ENCODE measurements at places on chromosomes 5 and 9.

- DNase-seq = no peak
Measured at GRCh38 chr5:135592312-135593045, 13.7 kb upstream of the CXCL14 start.

GRCh38 chr9:89426384-89426961 is 71.4 kb downstream of the SEMA4D start:
- DNase-seq = no peak

- no peak for DNase-seq
Measured at GRCh38 chr9:2849941-2850340, 6.0 kb upstream of the PUM3 start.

DNA sequence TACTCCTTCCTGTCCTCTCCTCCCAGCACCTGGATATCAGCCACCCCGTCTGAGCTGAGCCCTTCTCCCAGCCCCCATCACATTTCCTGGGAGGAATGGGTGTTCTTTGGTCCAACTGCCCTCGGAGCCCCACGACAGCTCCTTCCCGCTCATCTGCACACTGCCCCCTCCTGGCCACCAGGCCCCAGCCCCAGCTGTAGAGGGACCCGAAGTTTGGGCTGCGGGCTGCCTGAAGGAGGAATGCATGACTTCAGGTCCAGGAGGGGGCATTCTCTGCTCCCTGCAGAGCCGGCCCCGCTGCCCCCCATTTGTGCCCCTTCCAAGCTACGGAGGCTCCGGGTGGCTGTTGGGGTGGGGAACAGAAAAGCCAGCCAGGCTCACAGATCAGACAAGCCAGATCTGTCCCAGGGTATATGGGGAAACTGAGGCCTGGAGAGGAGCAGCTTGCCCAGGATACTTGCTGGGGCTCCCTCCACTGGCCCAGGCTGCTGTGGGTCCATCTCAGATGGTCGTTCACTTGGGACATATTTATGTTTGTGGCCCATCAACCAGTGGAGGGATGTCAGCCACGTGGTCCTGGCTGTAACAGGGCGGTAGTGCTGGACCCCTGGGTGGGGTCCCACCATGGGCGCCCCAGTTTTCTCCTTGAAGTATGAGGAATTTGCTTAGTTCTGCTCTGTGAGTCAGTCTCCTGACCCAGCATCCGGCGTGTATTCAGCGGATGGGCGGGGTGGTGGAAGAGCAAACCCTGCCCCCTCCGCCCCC is 33.1 kb downstream of the DAB2IP start:
- no peak for DNase-seq

DNA sequence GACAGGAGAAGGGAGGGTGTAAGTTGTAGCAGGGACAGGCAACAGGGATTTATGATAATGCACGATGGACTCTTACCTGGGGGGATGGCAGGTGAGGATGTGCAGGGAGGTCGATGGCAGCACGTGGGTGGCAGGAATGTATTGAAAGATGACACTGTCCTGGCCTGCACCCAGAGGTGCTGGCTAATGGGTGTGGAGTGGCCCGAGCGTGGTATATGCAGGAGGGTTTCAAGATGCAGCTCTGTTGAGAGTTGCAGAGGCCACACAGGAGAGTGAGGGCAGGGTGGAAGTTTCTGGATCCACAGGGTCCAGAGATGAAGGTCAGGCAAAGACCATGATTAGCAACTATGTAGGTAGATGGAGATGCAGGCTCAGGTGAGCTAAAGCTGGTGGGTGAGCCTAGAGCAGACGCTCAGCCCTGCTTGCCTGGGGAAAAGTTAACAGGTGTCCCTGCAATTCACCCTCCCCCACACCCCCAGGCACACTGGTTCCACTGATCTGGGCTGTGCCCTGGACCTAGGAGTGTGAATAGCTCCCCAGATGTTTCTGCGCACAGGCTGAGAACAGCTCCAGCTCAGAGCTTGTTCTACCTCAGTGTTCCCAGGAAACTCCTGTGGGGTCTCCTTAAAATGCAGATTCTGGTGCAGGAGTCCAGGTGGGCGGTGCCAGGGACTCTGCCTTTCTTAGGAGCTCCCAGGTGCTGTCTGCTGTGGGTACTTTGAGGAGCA is 21.5 kb upstream of the S1PR3 start:
- DNase-seq = no peak

GRCh38 chr9:5428172-5428571 is 9.6 kb downstream of the PLGRKT start:
- DNase-seq = no peak

- no peak for DNase-seq
Measured at GRCh38 chr9:127027694-127028093, 94.7 kb downstream of the ANGPTL2 start.

GRCh38 chr9:86838519-86839497 is 108.5 kb downstream of the GAS1 start:
- no peak for DNase-seq

GRCh38 chr5:142079306-142079721 is 29.3 kb upstream of the NDFIP1 start:
- no peak for DNase-seq

DNA sequence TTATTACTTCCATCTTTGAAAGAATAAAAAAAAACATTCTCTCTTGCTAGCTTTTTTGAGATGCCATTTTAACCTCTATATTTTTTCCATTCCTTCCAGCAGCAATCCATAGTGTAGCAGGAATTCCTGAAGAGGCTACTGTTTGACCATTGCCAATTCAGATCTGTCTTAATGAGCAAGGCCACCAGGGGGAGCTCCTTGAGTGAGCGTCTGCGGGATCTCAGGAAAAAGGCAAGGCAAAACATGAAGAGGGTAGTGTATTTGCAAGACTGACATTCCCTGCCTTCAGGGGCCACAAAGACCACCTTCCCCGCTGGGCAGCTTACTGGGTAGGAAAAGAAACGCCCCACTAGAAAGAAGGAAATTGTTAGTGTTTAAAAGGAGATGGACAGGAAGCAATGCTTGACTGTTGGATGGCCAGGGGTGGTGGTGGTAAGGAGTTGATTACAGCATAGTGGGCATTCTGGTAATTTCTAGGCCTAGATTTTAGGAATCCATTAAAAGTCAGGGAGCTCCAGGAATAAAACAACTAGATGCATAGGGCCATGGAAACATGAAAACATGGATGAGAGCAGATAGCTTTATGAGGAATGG is 206.6 kb upstream of the HAPLN1 start:
- no peak for DNase-seq

DNA sequence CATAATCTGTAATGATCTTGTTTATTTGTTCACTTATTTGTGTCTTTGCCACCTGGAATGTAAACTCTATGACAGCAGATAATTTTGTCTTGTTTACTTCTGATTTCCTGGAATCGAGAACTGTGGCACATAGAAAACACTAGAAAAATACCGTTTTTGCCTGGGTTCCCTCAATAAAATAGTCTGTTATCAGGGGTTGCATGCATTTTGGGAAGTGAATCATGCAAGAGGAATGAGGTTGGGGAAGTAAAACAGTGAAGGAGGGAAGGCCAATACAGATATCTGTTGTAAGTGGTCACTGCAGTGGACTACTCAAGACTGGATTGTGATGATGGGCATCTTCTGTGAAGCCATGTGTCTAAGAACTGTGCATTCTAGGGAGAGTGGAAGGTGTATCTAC is 45.2 kb upstream of the IL6ST start:
- no peak for DNase-seq

GRCh38 chr5:4758550-4758949 is 381.6 kb upstream of the ADAMTS16 start:
- no peak for DNase-seq

DNA sequence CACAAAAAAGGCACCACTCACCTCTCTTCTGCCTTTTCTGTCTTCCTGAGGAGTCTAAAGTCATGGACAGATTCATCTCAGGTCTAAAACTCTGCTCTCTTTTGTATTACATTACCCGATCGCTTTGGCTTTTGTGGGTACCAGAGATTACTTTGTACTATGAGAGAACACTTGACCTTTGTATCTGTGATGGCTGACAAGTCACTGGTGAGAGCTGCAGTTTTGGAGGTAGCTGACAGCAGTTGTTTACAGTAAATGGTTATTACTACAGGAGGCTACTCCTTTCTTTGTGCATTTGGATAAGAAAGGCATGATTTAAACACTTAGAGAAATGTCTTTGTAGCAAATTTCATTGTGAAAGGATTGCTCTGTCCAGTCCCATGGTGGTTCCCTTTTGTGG is 307.3 kb downstream of the FBXL17 start:
- no peak for DNase-seq

GRCh38 chr9:133163504-133164172 is at the start of gene GBGT1:
GBGT1 (minus strand) TSS chr9:133163914; CDS start chr9:133162412, 1,502 bp downstream.
- DNase-seq = no peak

DNA sequence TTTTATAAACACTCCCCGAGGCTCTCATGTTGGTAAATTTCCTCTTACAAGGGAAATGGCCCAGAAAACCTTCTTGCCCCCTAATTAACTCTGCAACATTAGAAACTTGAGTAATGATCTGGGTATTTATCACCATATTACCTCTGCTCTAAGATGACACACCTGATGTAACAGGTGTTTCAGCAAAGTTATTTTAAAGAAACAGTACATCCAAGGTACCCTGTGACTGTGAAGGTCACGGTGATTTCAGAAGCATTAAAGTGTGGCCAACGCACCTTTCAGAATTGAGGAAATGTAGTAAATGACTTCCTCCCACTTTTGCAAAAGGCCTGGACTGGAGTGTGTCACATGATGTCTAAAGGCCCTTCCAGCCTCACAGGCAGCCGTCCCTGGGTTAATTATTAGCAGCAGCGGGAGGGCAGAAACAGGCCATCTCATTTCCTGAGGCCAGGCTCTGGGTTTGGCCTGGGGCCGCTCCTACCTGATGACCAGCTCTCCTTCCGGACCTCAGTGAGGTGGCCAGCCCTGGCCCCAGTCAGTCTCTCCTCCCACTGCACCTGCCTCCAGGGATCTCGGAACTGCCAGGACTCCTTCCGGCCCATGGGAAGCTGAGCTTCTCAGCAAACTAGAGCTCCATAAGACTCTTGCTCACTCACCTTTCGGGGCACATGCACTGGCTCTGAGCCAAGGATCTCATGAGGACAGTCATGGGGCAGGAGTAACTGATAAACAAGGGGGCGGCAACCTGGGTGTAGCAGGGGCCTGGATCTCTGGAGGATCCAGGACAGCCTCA is 20.7 kb downstream of the PTPN3 start:
- no peak for DNase-seq

DNA sequence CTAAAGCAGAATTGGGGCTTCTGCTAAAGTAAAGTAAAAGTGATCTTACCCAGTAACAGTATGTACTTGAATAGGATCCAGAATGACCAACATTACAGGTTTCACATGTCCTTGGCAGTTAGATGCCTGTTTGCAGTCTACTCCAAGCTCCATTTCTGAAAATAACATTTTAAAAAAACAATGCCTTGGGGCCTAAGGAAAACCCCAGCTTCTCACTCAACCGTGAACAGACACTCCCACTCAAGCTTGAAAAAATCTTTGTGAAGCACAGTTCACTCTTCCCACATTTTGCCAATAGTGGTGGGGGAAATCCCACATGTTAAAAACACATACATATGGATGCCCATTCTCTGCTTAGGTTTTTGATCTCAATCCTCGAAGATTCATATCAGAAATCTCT is 304.1 kb downstream of the ARRDC3 start:
- DNase-seq = no peak

- no peak for DNase-seq
Measured at GRCh38 chr5:53180991-53181390, 71.4 kb upstream of the MOCS2 start.

GRCh38 chr9:90825586-90825985 is 24.0 kb downstream of the SYK start:
- DNase-seq = no peak

DNA sequence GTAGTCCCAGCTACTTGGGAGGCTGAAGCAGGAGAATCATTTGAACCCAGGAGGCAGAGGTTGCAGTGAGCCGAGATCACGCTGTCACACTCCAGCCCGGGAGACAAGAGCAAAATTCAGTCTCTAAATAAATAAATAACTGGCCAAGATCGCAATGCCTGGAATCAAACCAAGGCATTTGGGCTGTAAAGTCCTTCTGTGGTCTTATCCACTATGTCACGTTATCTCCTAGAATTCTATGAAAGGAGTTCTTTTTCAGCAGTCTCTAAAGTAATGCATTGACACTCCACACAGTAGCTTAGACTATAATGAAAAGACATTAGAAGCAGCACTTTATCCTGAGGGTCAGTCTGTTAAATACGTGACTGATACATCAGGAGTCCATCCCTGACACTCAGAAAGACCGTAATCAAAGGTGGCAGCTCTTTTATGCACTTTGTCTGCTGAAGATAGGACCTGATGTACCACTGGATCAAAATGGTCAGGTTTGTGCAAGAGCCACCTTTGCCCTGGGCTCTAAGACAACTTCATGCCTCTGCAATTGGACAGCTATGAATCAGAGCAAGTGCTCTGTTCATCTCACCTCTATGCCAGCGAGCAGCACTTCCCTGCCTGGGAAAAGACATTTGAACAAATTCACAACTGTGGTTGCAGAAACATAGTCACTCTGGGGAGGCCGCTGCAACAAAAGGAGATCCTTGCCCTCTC is 31.7 kb upstream of the GNA14 start:
- no peak for DNase-seq

DNA sequence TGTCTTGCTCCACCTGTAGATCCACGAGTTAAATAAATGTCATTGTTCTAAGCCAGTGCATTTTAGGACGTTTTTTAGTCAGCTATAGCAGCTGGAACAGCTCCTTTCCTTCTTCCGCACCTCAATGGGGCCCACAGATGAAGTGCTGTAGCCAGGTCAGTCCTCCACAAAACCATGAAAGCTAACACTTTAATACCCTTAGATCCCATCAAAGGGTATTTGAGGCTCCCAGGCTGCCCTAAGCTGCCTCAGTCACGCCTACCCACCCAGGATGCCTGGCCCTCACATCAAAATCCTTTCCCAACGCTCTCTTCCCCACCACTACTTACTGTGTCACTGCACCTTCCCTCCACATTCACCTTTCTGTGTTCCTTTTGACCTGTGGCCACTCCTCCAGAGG is 44.1 kb upstream of the ACO1 start:
- no peak for DNase-seq

GRCh38 chr5:91074615-91075014 is 308.5 kb downstream of the ARRDC3 start:
- no peak for DNase-seq

DNA sequence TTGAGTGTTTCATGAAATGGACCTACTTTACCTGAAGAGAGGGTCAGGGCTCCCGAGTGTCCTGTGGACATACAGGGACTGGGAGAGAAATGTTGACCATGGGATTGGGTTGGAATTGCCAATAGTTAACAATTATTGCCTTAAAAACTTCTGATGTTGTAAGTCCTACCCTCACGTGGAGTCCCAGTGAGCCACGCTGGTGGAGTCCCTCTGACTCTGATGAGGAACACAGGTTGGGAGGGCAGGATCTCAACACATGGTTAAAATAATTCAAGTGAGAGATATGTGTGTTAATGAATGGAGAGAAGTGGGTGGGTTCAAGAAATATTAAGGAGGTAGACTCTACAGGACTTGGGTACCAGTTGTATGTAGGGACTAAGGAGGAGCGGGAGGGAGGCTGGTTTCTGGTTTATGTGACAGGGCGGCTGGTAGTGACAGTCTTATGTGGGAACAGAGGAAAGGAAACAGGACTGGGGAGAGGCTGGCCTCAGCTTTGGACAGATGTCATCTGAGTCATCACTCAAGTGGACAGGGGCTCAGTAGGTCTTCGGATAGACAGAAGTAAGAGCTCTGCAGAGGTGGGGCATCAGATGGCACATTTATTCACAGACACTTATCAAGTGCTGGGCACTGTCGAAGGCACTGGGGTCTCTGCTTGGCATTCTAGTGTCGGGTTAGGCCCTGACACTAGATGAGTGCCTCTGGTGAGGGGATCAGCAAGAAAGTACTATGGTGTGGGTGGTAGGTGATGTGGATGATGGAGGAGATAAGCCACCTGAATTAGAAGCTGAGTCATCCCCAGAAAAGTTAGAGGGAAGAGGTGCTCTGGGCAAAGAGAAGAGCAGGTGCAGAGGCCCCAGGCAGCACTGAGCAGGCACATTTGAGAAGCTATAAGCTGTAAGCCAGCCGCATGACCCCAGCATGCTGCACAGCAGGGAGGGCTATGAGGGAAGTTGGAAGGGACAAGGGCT is 27.2 kb downstream of the MAML1 start:
- DNase-seq = no peak

All from esophagus squamous epithelium (tissue), 5 donors.